CD4-positive, alpha-beta T cell treated with Interferon alpha-2 for 1 hour (primary cell): ENCODE measurements at places on chromosomes 3 and 15.
A peak's percentile ranks its signal among the peaks of the same experiment; 100 is the strongest.

- DNase-seq: no peak
Observed at GRCh38 chr15:80957556-80957955, 32.1 kb downstream of the MESD start.

GRCh38 chr3:48057521-48057920 lies 41.3 kb upstream of the MAP4 start:
- no peak for DNase-seq

GRCh38 chr15:92095693-92096092 lies 242.2 kb downstream of the SLCO3A1 start:
- peak; percentile 69 for DNase-seq

- no peak for DNase-seq
Observed at GRCh38 chr15:71186267-71186666, 71.0 kb downstream of the THSD4 start.

GRCh38 chr3:146065573-146066006 lies 95.4 kb downstream of the PLOD2 start:
- DNase-seq: no peak

- DNase-seq: no peak
Observed at GRCh38 chr15:80547264-80547663, 143.1 kb downstream of the ARNT2 start.

- DNase-seq: no peak
Observed at GRCh38 chr3:189927975-189928895, 192.5 kb downstream of the P3H2 start.
